ENCODE measurements at places on chromosomes 3 and 15. TPM values are rescaled to one million over a fixed set of nuclear protein-coding genes. Genes with fewer than 3 reads are reported as not detected.

The ITPKA gene
- total RNA-seq: not detected

GRCh38 chr3:194274424-194275085, 76.6 kb downstream of the CPN2 start:
- H3K27ac ChIP-seq: peak overlapping the region; percentile 30
- no peaks in the 10 kb centered on the region for H3K36me3 ChIP-seq
- DNase-seq: no peak
- H3K4me1 ChIP-seq: peaks cover 28% of the 10 kb centered on the region
- no peaks in the 10 kb centered on the region for H3K27me3 ChIP-seq
- H3K4me3 ChIP-seq: no peak overlapping the region

- DNase-seq: no peak
- no peaks in the 10 kb centered on the region for H3K27me3 ChIP-seq
- H3K4me3 ChIP-seq: no peak overlapping the region
- no peak overlapping the region for H3K27ac ChIP-seq
- no peaks in the 10 kb centered on the region for H3K36me3 ChIP-seq
Measured at GRCh38 chr3:18024715-18025114, 282.3 kb upstream of the TBC1D5 start.

DNA sequence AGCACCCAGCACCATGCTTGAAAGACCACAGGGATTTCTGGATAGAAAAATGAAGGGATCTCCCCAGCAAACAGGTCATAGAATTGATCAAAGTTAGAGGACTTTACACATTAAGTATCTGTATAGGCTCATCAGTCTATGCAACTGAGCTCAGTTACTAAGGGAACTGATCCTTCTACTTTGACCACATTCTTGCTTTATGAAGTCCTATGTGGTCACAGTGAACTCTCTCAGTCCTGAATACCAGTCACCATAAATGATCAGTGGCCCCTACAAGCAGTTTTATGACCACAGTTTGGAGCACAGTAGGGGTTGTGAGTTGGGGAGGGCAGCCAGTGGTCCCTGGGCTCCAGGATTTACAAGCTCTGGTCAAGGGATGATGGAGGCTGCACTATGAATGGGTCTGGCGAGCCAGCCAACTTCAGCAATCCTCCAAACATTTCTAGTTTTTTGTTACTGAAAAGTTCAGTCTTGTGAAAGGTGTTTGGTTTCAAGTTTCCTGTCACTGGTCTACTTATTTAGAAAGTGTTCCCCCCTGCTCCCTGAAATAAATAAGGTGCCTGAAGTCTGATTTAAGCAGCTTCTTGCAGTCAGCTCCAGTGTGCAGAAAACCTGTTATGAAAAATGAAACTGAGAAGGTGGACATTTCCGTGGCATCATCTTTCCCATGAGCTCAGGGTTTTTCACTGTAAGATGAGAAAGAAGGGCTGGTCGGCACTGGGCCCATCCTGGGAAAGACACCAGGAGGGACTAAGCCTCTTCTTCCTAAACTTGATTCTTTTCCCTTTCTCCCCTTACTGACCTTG, 75.5 kb downstream of the DAPK2 start:
- no peak overlapping the region for H3K4me3 ChIP-seq
- no peaks in the 10 kb centered on the region for H3K4me1 ChIP-seq
- H3K27me3 ChIP-seq: no peaks in the 10 kb centered on the region
- no peak for DNase-seq
- H3K27ac ChIP-seq: no peak overlapping the region

DNA sequence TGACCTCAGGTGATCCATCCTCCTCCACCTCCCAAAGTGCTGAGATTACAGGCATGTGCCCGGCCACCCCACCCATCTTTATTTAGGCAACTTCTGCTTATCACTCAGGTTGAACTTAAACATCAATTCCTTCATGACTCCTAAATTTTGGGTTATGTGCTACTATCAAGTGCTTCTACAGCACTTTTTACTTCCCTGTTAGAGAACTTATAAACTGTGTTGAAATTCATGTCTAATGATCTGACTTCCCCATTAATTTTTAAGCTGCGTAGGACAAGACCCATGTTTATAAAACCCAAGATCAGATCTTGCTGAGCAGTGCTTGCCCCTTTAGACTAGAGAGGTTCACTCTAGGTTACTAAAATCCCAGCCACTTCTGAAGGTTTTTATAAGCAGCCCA, 266.2 kb upstream of the TPRG1 start:
- H3K27me3 ChIP-seq: no peaks in the 10 kb centered on the region
- H3K36me3 ChIP-seq: no peaks in the 10 kb centered on the region
- no peak overlapping the region for H3K27ac ChIP-seq
- peaks cover 18% of the 10 kb centered on the region for H3K4me1 ChIP-seq
- no peak overlapping the region for H3K4me3 ChIP-seq

- H3K4me1 ChIP-seq: no peaks in the 10 kb centered on the region
- DNase-seq: no peak
- no peak overlapping the region for H3K27ac ChIP-seq
- H3K27me3 ChIP-seq: no peaks in the 10 kb centered on the region
- no peaks in the 10 kb centered on the region for H3K36me3 ChIP-seq
Measured at GRCh38 chr3:46221938-46222337, 13.8 kb upstream of the CCR1 start.

DNA sequence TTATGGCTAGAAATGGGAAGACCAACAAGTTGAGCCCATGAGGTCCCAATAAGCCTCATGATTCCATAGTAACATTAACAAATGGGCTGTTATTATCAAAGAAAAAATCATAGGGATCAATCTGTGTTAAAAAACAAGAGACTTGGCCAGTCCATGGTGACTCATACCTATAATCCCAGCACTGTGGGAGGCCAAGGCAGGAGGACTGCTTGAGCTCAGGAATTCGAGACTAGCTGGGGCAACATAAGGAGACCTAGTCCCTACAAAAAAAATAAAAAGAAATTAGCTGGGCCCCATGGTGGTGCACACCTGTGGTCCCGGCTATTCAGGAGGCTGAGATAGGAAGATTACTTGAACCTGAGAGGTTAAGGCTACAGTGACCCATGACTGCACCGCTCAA, 124.8 kb downstream of the DMXL2 start:
- H3K27ac ChIP-seq: no peak overlapping the region
- H3K4me1 ChIP-seq: no peaks in the 10 kb centered on the region
- DNase-seq: no peak
- peaks cover 4% of the 10 kb centered on the region for H3K36me3 ChIP-seq

The GAP43 gene
- 0.21 TPM for total RNA-seq

The SPRED1 gene
- total RNA-seq: 9.4 TPM

GRCh38 chr3:55441499-55441898, 45.6 kb downstream of the WNT5A start:
- no peak overlapping the region for H3K4me3 ChIP-seq
- H3K4me1 ChIP-seq: no peaks in the 10 kb centered on the region
- no peak overlapping the region for H3K27ac ChIP-seq

The GOLGA8O gene
- not detected for total RNA-seq

DNA sequence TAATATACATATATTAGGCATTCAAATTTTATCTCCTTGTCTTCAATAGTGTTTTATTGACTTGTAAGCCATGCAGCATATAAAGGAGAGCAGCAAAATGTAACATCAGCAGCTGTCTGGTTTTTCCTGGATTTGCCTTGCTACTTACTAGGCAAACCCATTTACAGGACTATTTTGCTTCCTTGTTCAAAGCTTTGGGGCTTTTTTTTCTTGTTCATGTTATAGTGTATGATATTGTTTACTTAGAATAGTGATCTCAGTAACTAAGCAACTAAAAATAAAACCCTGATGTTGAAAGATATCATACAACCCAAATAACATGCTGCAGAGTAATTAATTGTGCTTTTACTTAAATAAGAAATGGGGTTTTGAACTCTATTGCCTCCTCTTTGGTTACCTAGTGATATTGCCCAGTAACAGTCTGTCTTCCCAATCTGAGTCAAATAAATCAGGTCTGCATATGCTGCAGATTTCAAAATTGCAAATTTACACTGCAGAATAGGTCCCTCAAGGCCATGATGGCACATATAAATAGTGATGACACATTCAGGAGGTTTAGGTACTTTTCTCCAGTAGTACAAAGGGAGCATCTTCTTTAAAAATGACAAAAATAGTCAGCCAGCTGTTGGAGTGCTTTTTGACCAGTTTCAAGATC, 578.1 kb upstream of the NECTIN3 start:
- H3K27ac ChIP-seq: no peak overlapping the region
- H3K4me1 ChIP-seq: no peaks in the 10 kb centered on the region
- no peaks in the 10 kb centered on the region for H3K27me3 ChIP-seq
- no peak overlapping the region for H3K4me3 ChIP-seq

The TMEM42 gene
- total RNA-seq: not detected

DNA sequence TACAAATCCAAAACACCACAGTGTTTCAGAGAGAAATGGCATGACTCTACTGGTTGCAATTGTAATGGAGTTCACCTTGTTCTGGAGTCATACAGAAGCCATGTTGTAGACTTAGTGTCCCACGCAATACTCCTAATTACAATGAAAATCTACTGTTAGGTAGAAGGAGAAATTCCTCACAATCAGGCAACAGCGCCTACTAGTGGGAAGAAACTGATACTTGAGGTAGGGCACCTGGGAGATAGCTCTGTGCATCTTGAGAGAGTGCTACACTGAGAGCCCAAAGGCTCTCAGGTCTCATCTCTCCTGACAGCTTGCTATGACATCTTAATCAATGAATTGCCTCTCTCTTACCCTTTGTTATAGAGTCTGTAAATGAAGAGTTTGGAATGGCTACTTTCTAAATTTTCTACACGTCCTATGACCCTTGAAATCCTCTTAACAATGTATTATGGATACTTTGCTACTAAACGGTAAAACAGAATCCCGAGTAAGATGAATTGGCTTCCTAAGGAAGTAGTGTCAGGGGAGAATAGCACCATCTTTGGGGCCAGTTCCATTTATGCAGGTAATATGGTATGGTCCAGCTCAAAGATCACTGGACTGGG, 422.7 kb upstream of the TPRG1 start:
- H3K4me3 ChIP-seq: no peak overlapping the region
- no peak overlapping the region for H3K27ac ChIP-seq
- no peak for DNase-seq

DNA sequence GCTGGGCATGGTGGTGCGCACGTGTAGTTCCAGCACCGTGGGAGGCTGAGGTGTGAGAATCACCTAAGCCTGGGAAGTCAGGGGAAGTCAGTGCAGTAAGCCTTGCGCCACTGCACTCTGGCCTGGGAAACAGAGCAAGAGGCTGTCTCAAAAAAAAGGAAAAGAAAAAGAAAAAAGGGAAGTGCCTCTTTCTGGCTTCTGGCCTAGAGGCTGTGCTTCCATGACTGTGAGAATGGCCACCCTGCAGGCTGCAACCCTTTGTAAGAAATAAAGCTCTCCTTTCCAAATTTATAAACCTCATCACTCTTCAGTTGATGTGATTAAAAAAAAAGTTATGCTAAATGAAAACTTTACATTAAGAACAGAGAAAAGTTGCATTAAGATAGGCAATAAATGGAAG, 774.3 kb downstream of the TUSC7 start:
- no peaks in the 10 kb centered on the region for H3K36me3 ChIP-seq
- no peak overlapping the region for H3K4me3 ChIP-seq
- no peaks in the 10 kb centered on the region for H3K27me3 ChIP-seq
- no peak for DNase-seq
- no peak overlapping the region for H3K27ac ChIP-seq
- H3K4me1 ChIP-seq: no peaks in the 10 kb centered on the region

- H3K4me1 ChIP-seq: no peaks in the 10 kb centered on the region
- H3K27me3 ChIP-seq: peaks cover 49% of the 10 kb centered on the region
- no peak for DNase-seq
Measured at GRCh38 chr3:181721046-181721875, 9.5 kb downstream of the SOX2 start.

DNA sequence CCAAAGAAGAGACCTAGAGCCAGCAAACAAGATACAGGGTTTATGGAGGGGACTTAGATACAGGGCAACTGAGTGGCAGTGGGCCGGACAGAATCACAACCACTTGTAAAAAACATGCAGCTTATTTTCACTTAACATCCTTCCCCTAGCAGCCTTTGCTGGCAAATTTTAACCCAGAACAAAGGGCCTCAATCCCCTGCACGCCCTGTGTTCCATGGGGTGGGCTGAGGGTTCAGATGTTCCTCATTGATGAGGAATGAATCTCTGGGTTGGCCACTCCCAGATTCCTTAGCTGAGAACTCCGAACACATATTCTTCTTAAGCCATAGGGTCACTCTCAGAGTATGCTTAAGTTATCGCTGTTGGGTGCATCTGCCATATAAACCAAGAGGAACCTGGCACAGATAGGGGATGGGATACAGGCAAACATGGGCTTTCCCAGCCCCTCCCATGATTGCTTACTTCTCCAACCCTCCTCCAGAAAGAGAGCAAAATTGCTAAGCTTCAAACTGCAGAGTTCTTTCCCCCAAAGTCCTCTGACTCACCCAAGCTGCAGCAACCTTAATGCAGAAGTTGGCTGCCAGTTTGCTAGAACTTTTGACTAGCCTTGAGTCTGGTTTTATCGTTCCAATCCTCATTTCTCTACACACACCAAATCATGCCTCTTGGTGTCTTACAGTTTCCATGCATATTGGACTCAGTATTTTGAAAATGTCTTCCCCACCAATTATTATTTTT, 146.9 kb downstream of the CD47 start:
- no peaks in the 10 kb centered on the region for H3K27me3 ChIP-seq
- no peak for DNase-seq
- H3K36me3 ChIP-seq: no peaks in the 10 kb centered on the region
- H3K4me3 ChIP-seq: no peak overlapping the region
- H3K27ac ChIP-seq: no peak overlapping the region

DNA sequence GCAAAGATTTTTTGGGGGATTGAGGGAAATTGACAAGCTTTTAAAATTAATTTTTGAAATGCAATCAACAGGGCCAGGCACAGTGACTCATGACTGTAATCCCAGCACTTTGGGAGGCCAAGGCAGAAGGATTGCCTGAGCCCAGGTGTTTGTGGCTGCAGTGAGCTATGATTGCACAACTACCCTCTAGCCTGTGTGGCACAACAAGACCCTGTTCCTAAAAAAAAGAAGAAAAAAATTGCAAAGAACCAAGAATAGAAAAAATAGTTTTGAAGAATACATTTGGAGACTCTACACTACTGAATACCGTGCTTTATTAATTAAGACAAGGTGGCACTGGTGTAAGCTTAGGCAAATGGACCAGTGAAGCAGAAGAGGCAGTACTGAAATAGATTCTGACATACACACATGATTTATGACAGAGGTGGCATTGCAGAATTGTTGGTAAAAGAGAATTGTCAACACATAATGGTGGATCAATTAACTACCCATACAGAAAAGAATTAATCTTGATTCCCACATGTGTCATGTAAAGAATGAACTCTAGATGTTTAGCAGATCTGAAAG, 443.3 kb upstream of the ATP11B start:
- no peak overlapping the region for H3K27ac ChIP-seq
- H3K36me3 ChIP-seq: no peaks in the 10 kb centered on the region
- no peaks in the 10 kb centered on the region for H3K4me1 ChIP-seq
- H3K27me3 ChIP-seq: no peaks in the 10 kb centered on the region
- no peak for DNase-seq

GRCh38 chr3:15405448-15406050, 21.8 kb downstream of the METTL6 start:
- no peaks in the 10 kb centered on the region for H3K27me3 ChIP-seq
- no peaks in the 10 kb centered on the region for H3K4me1 ChIP-seq
- H3K36me3 ChIP-seq: peaks cover 2% of the 10 kb centered on the region

The SOX14 gene
- not detected for total RNA-seq

The THSD4 gene
- total RNA-seq: 151 TPM

- no peaks in the 10 kb centered on the region for H3K36me3 ChIP-seq
- H3K4me1 ChIP-seq: no peaks in the 10 kb centered on the region
- DNase-seq: no peak
- no peaks in the 10 kb centered on the region for H3K27me3 ChIP-seq
- H3K4me3 ChIP-seq: no peak overlapping the region
Measured at GRCh38 chr3:132386259-132386658, 31.0 kb upstream of the DNAJC13 start.

All from ascending aorta (tissue), 2 donors.